Left kidney (tissue), 8 donors: ENCODE measurements at places on chromosomes 4 and X. TPM values are rescaled to one million over a fixed set of nuclear protein-coding genes. Genes with fewer than 3 reads are reported as not detected.

DNA sequence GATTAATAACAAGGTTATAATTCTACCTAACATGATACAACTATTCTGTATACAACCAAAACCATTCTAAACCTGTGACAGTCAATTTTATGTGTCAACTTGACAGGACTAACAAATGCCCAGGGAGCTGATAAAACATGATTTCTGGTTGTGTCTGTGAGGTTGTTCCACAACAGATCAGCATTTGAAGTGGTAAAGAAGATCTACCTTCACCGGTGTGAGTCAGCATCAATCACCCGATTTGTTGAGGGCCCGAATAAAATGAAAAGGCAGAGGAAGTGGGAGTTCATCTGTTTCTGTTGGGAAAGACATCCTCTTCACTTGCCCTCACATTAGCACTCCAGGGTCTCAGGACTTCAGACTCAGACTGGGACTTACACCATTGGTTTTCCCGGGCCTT is 187.9 kb downstream of the MAB21L2 start:
- no peak for DNase-seq

DNA sequence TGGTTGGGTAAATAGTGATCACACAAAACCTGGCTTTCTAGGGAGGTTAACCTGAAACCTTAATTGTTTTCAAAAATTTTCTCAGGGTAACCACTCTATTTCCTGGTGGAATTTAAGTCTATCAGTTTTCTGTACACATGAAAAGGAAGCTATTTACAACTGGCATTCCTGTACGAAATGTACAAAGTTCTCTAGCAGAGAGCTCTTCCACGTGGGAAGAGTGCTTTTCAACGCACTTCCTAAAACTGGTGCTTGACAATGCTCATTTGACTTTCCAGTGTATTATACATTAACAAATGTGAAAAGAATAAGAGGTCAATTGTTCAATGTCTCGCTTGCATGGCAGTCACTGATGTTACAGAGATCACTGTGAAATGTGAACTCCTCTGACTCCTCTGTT is 2.8 kb upstream of the SOD3 start:
- DNase-seq, result no peak

DNA sequence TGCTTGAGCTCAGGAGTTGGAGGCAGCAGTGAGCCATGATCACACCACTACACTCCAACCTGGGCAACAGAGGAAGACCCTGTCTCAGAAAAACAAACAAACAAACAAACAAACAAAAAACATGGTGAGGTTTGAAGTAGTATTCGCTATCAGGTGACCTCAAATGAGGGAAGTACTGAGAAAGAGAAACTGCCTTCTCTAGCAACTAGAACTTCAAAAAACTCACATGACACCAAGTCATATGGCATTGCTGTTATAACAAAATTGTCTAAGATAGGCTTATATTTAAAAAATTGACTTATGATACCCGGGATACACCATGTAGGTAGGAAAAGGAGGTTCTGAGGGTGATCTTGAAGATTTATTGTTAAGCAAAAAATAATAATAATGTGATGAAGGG is 10.3 kb downstream of the MPP1 start:
- DNase-seq, result no peak

GRCh38 chr4:40630335-40631021 is 814 bp upstream of the RBM47 start:
- no peak for DNase-seq

DNA sequence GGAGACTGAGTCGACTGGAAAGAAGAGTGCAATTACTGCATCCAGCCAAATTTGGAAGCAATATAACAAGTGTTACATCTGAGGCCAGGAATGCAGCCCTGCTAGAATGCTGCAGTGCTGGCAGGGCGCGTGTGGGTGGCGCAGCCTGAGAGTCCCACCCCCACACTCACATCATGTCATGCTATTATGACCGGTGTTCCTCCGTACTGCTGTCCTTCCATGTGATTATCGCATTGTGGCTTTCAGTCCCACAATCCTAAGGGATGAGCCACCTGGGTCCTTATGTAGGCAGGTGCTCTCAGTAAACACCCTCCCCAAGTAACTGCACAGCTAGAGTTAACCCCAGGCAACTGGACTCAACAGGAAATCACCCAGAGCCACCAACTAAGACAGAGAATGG is 122.6 kb upstream of the CPEB2 start:
- no peak for DNase-seq

The SPANXN3 gene
- polyA plus RNA-seq, result not detected

The SSX2 gene
- polyA plus RNA-seq, result not detected

The CLIC2 gene
- 3.3 TPM for polyA plus RNA-seq

The ANK2 gene
- 80.7 TPM for polyA plus RNA-seq

The RGS12 gene
- 53.4 TPM for polyA plus RNA-seq
